ENCODE measurements at places on chromosomes 16 and 17.
A peak's percentile ranks its signal among the peaks of the same experiment; 100 is the strongest.

- DNase-seq, result peak; percentile 24
Measured at GRCh38 chr17:36602030-36602748, 806 bp downstream of the MRM1 start.

GRCh38 chr17:14296166-14296910 is 4.5 kb upstream of the HS3ST3B1 start:
- no peak for DNase-seq

- peak; percentile 58 for DNase-seq
Measured at GRCh38 chr17:72985882-72986720, 106.4 kb downstream of the SLC39A11 start.

- DNase-seq, result no peak
Measured at GRCh38 chr17:72142614-72143013, 21.8 kb downstream of the SOX9 start.

- no peak for DNase-seq
Measured at GRCh38 chr16:2999929-3000328, 12.8 kb upstream of the CLDN9 start.

DNA sequence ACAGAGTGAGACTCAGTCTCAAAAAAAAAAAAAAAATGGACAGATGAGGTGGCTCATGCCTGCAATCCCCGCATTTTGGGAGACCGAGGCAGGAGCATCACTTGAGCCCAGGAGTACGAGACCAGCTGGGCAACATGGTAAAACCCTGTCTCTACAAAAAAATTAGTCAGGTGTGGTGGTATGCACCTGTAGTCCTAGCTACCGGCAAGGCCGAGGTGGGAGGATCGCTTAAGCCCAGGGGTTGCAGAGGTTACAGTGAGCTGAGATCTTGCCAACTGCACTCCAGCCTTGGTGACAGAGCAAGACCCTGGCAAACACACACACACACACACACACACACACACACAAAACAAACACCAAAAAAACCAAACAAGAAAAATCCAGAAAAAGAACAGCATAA is 7.7 kb upstream of the ENGASE start:
- DNase-seq, result no peak

GRCh38 chr16:69064124-69064763 is 41.2 kb upstream of the HAS3 start:
- no peak for DNase-seq

- no peak for DNase-seq
Measured at GRCh38 chr16:11245988-11246387, 10.0 kb downstream of the SOCS1 start.

GRCh38 chr17:19304751-19305150 is 57.8 kb downstream of the B9D1 start:
- no peak for DNase-seq

DNA sequence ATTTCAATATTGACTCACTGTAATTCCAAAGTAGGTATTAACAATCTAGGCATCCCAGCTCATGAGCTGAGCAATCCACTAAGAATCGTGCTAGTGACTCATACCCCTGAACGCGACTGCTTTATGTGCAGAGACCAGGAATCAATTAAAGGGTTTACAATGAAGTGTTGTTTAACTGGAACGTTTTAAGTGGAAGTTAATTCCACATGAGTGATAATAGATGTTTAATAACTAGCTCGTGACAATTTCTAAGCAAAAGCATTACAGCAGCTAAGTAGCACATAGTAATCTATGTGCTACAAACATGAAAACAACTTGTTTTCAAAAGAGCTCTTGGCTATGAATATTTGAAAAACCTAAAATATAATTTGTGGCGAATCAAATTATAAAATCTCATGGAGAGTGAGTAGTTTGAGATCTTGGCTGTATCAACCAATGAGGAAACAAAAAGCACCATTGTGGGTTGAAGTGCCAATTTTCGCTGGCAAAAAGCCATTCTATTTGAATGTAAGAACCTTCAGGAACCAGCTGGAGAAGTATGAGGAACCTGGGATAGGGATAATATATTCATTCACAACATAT is 9.4 kb downstream of the GJC1 start:
- DNase-seq, result no peak

DNA sequence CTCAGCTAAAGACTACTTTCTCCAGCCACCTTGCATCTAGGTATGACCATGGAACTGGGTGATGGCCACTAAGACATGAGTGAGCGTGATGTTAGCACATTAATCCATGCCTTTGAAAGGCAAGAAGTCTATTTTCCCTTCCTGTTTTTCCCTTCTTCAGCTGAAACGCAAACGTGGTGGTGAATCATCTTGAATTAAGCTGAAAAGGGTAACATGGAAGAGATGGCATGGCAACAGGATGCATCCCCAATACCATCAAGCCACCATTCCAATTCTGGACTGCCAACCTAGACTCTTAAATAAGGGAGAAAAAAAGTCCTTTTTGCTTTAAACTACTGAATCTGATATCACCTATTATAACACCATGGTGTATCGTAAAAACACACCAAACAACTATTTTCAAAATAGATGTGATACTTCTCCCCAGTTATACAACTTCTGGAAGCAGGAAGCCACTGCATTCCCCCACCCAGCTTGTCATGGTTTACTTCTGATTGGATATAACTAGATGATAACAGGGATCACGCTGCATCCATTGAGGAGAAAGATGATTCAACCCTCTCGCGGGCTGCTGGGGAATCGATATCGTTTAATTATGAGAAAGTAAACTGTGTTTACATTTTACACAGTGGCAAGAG is 368.6 kb downstream of the CDH13 start:
- no peak for DNase-seq

GRCh38 chr17:12618557-12618956 is 47.1 kb upstream of the MYOCD start:
- DNase-seq, result no peak
